ENCODE measurements at places on chromosomes 4 and X.
A peak's percentile ranks its signal among the peaks of the same experiment; 100 is the strongest.

DNA sequence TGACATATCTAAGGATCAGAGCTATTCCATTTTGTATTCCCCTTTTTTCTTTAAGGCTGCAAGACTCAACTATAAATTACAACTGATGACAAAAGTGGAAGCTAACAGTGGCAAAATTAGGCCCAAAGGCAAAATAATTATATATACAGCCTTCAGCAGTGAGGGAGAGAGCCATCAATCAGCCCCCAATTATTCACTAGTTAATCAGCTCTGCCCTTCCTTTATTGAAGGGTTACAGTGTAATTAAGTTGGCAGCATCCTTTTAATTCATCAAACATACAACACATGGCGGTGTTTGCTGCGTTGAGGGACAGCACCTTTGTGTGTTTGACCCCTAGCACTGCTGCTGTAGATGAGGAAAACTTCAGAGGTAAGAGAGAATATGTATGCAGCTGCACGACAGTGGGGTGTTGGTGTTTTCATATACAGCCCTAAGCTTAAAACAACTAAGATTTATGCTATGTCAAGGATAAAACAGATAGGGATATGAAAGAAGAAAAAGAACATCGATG, 973.9 kb upstream of the POU3F4 start:
- no peak for DNase-seq

- no peak for DNase-seq
Observed at GRCh38 chrX:115553171-115553570, 7.8 kb upstream of the PLS3 start.

GRCh38 chrX:12986886-12987285, 12.0 kb downstream of the TMSB4X start:
- no peak for DNase-seq

- DNase-seq, result no peak
Observed at GRCh38 chr4:59945277-59945676, 1254.8 kb upstream of the ADGRL3 start.

- no peak for DNase-seq
Observed at GRCh38 chr4:27218013-27218412, 357.4 kb downstream of the STIM2 start.

GRCh38 chrX:30513284-30513683, 64.3 kb downstream of the TASL start:
- DNase-seq, result no peak

- DNase-seq, result no peak
Observed at GRCh38 chr4:159178151-159178546, 75.3 kb downstream of the RAPGEF2 start.

- no peak for DNase-seq
Observed at GRCh38 chr4:184274286-184274951, 56.7 kb upstream of the ENPP6 start.

DNA sequence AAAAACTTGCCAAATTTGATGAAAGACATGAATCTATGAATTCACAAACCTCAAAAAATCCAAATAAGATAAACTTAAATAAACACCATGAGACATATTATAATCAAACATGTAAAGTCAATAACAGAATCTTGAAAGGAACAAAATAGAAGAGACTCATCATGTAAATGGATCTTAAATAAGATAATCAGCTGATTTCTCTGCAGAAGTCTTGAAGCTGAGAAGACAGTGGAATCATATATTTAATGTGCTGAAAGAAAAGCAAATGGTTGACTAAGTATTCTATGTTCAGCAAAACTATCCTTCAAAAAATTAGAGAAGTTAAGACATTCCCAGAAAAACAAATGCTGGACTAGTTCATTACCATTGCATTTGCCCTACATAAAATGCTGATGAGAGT, 215.7 kb upstream of the SPIN4 start:
- no peak for DNase-seq

GRCh38 chrX:17654116-17654515, 83.2 kb upstream of the SCML1 start:
- no peak for DNase-seq

- no peak for DNase-seq
Observed at GRCh38 chrX:3518870-3519269, 172.4 kb upstream of the MXRA5 start.

DNA sequence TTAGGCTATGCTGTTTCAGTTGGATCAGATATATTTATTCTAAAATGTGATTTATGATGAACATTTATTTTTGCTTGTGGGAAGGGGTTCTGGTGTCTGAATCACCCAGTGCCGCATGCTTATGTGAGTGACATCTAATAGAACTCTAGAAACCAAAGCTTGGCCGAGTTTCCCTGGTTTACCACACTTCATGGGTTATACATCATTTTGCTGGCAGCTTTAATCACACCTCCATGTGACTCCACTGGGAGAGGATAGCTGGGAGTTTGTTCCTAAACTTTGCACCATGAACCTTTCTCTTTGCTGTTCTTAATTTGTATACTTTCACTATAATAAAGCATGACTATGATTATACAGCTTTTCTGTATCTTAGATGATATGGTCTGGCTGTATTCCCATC, 382.9 kb downstream of the INPP4B start:
- no peak for DNase-seq

DNA sequence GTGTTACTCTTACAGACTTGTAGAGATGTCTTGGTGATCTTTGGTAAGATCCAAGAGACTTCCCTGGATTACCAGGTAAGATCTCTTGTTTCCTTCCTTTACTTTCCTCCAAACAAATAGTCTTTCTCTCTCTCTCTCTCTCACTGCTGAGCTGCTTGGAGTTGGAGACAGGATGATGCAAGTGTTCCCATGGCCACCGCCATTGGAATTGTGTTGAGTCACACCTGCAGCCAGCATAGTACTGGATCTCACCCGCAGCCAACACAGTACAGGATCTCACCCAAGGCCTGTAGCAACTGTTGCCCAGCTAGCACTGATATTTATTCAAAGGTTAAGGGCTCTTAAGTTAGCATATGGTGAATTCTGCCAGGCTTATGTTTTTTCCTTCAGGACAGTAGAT, 1080.9 kb downstream of the FAT4 start:
- no peak for DNase-seq

- no peak for DNase-seq
Observed at GRCh38 chr4:106690487-106690886, 321.9 kb upstream of the GIMD1 start.

GRCh38 chrX:154695911-154696675, 42.7 kb upstream of the CTAG2 start:
- no peak for DNase-seq

GRCh38 chrX:19343085-19343534, 617 bp upstream of the PDHA1 start:
- DNase-seq, result no peak

DNA sequence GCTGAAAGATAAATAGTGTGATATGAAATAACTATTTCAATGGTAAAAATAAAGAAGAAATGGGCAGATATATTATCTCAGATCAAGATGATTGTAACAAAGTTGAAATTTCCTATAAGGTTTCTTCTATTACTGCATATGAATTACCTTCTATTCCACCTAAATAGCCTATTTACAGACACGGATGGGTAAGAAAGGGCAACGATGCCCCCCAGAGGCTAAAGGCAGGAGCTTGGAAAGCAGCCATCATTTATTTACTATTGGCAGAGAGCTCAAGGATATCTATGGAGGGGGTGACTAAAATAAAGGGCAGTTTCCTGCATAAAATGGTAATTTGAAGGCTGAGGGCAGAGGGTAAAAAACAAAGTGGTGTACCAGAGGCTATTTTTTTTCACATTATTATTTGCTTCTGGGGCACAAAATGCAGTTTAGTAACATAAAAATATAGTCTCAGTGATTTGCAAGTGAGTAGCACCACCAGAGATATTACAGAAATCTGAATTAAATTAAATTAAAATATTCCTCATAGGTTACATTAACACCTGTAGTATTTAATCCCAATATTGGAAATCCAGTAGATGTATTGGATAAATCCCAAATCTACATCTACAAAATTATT, 123.1 kb downstream of the BTC start:
- peak; percentile 53 for DNase-seq

DNA sequence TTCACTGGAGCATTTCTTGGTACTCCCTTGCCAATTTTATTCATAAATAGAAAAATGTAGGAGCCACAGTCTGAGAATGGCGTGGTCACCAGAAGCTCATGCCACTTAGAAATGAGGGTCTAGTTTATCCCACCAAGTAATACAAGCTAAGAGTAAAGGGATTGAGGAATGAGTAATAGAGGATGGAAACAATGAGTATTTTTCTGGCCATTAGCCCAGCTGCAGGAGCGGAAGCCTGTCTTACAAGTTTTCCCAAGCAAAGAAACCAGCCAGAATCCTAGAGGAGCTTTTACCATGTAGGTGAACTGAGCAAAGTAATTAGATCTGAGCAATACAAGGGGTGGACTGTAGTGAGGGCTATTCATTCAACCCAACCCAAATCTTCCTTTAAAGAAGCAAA, 160.7 kb upstream of the NPY2R start:
- DNase-seq, result no peak

- no peak for DNase-seq
Observed at GRCh38 chr4:39022241-39022640, 10.0 kb downstream of the TMEM156 start.

DNA sequence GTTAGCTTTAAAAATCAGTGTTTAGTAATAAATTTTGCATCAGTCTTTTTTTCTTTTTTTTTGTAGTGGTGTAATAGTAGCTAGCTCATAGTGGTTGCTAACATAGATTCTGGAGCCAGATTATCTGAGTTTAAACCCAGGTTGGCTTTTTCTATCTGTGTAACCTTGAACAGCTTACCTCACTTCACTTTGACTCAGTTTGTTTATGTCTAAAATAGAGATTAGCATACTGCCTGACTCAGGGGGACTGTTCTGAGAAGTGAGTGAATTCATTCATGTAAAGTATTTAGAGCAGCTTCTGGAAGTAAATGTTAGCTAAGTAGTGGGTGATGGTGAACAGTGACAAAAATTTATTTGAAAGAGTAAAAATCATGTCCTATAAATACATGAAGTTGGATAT, 32.9 kb downstream of the CPEB2 start:
- DNase-seq, result no peak

- DNase-seq, result no peak
Observed at GRCh38 chr4:76489686-76490161, 54.7 kb downstream of the SHROOM3 start.

- no peak for DNase-seq
Observed at GRCh38 chr4:103021120-103021519, 1.6 kb upstream of the SLC9B1 start.

Measured in NCI-H2029 treated with DMSO at 0.1 percent for 48 hours (cell line).